ENCODE measurements at places on chromosomes 3 and 15.

GRCh38 chr3:149377408-149378364, at the start of gene TM4SF1:
Gene TM4SF1 (minus strand): TSS chr3:149377649. CDS start chr3:149377547, 102 bp downstream.
- no peak for DNase-seq

DNA sequence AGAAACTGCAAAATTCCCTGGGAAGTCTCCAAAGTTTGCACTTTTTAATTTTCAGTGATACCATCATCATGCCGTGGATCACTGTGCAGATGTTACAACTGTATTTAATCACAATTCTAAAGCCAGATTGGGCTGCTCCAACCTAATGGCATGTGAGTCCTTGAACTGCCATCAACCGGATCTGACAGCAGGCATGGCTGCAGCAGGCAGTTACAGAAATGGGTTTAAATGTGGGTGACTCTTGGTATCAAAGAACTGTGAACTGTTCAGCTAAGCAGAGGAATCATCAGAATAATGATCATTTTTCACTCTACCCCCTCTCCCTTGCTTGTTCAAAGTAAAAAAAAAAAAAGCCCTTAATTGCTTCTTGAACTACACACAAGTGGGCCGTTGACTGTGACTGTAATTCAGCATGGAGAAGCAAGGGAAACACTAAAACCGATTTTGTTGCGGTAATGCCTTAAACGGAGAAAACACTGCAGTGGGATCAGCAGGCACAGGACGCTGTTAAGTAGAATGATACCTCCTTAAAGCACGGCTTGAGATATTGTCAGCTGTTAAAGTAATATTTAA, 152.4 kb downstream of the RORA start:
- no peak for DNase-seq

DNA sequence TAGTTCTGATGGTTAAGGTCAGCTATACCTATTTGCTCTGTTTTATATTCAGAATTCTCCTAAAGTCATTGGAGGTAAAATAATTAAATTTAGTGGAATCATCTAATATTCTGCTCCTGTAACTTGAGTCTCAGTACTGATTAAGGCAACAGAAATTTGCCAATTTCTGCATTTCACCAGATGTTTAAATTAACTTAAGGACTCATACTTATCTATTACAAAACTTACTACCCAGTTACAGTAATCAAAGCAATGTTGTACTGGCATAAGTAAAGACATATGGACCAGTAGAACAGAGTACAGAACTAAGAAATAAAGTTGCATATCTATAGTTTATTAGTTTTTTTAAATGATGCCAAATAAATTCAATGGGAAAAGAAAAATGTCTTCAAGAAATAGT, 1043.8 kb downstream of the OTOL1 start:
- DNase-seq, result no peak

- no peak for DNase-seq
Measured at GRCh38 chr15:42088801-42089640, 5.3 kb downstream of the PLA2G4D start.

DNA sequence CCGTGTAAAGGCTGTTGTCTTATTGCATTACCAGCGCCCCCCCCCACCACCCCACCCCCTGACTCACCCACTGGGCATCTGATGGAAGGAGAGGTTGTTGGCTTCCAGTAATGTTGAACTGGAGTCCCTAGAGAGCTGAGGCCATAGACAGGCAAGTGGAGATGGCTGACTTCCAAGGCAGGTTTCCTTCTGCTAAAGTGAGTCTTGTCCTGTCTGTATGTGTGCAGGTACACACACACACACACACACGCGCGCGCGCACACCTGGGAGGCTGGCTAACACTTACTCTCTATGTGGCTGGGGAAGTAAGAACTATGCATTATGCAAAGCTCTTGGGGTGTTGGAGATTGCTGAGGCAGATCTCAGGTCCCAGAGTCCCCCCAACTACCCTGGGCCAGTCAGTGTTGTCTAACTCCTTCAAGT, 1.6 kb upstream of the KY start:
- no peak for DNase-seq

DNA sequence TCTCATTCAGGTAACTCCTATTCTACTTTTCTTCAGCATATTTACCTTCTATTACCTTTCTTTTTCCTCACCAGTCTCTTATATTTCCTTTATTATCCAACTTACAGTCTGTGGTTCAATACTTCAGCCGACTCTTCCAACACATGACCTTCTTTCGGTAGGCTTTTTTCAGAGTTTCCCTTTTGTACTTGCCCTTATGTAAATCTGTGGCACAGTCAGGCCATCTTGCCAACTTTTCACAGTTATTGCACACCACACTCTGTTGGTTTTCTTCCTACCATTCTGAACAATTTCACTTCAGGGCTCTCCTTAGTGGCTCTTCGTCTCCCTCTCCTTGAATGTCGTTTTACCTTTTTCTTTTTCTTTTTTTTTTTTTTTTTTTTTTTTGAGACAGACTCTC, 427.8 kb downstream of the LPP start:
- DNase-seq, result no peak

All from stimulated activated CD4-positive, alpha-beta T cell treated with anti-CD3 and anti-CD28 coated beads, Interleukin-1b, Interleukin-23, amount 100 ng/mL, for 48 hours (primary cell).